ENCODE measurements at places on chromosomes 1 and 21. TPM values are rescaled to one million over a fixed set of nuclear protein-coding genes. Genes with fewer than 3 reads are reported as not detected.
A peak's percentile ranks its signal among the peaks of the same experiment; 100 is the strongest.

The DNM3 gene
- polyA plus RNA-seq: 1.9 TPM

GRCh38 chr1:209624558-209625549 is 27.4 kb downstream of the LAMB3 start:
- H3K27ac ChIP-seq: no peak overlapping the region
- no peaks in the 10 kb centered on the region for H3K36me3 ChIP-seq
- no peaks in the 10 kb centered on the region for H3K4me1 ChIP-seq
- H3K4me3 ChIP-seq: no peak overlapping the region
- H3K27me3 ChIP-seq: no peaks in the 10 kb centered on the region

GRCh38 chr1:203799157-203799556 is 3.7 kb downstream of the ZBED6 start:
- DNase-seq: no peak
- peaks cover 8% of the 10 kb centered on the region for H3K4me1 ChIP-seq
- no peak overlapping the region for H3K27ac ChIP-seq
- no peaks in the 10 kb centered on the region for H3K27me3 ChIP-seq
- H3K36me3 ChIP-seq: peaks cover 5% of the 10 kb centered on the region

- no peaks in the 10 kb centered on the region for H3K4me1 ChIP-seq
- H3K27me3 ChIP-seq: peaks cover 1% of the 10 kb centered on the region
- no peak for DNase-seq
- H3K27ac ChIP-seq: no peak overlapping the region
- H3K4me3 ChIP-seq: no peak overlapping the region
- no peaks in the 10 kb centered on the region for H3K36me3 ChIP-seq
Measured at GRCh38 chr1:42089246-42089645, 64.0 kb upstream of the GUCA2B start.

GRCh38 chr1:40592107-40592803 is 60.8 kb downstream of the ZNF684 start:
- peak; percentile 38 for DNase-seq
- peaks cover 5% of the 10 kb centered on the region for H3K27me3 ChIP-seq
- no peak overlapping the region for H3K27ac ChIP-seq
- no peaks in the 10 kb centered on the region for H3K36me3 ChIP-seq
- no peaks in the 10 kb centered on the region for H3K4me1 ChIP-seq
- H3K4me3 ChIP-seq: no peak overlapping the region

GRCh38 chr1:154861607-154862094 is 8.4 kb downstream of the KCNN3 start:
- H3K27ac ChIP-seq: no peak overlapping the region
- H3K4me1 ChIP-seq: no peaks in the 10 kb centered on the region
- peak; percentile 71 for DNase-seq
- H3K4me3 ChIP-seq: no peak overlapping the region
- peaks cover 19% of the 10 kb centered on the region for H3K27me3 ChIP-seq

DNA sequence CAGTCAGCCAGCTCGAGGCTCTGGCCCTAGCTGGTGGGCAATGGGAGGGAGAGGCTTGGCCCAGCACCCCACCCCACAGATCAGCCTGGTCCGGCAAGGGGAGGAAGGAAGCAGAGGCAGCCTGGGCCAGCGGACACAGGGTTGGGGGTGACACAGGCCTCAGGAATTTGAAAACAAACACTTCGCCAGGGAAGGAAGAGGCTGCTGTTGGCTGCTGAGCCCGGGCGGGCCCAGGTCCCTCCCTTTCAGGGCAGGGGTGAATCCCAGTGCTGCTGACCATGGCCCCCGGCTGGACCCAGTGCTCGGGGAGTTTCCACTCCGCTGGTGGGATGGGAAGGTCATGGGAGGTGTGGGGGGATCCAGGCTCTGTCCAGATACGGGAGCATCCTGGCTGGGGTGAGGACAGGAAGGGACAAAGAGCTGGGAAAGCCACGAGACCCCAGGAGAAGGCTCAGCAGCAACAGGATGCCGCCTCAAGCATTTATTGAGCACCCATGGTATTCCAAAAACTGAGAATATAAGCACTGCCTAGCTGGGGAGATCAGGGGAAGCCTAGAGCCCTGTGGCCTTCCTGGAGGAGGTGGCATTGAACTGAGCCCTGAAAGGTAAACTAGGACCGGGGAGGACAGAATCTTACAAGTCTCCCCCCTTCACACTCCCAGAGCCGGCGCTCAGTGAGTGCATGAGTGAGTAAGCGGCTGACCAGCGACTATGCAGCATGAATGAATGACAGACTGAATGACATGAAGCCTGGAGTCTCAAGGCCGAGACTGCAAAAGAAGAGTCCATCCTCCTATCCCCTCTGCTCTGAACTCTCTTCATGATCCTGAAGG is 26.2 kb upstream of the EPHA2 start:
- peak overlapping the region; percentile 78 for H3K27ac ChIP-seq
- H3K36me3 ChIP-seq: no peaks in the 10 kb centered on the region
- peak; percentile 92 for DNase-seq

The MAP3K6 gene
- polyA plus RNA-seq: 9.0 TPM

DNA sequence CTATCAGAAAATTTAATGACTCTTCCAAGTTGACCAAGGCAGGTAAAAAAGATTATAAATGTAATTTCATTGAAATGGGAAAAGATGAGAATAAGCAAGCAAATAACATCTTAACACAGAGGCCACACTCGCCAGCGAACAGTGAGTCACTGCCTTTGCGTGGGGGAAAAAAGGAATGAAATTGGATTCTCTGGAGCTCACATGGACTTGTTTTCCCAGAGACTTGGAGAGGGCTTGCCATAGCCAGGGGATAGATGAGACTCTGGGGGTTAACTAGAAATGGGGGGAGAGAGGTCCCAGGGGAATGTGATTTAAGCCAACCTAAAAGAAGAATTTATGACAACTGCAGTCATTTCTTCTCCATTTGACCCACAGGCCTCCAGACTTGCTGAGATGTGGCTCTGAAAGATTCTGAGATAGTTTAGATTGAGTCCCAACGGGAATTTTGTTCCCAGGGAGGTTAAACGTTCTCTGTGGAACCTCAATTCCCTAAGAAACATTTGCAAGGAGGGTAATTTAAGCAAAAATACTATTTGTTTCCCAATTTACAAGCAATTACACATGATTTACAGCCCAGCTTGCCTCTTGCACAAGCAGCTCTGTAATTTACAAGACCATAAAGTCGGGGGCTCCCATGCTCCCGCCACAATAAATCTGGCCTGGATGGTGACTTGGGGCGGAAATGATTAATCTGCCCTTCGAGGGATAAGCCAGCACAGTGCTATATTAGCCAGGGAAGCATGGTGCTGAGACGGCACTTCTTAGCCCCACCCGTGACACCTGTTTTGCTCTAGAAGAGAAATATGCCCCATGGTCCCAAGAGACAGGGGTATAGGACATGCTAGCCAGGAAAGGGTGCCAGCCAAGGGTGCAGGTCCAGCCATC is 68.8 kb downstream of the GRIK3 start:
- H3K4me3 ChIP-seq: no peak overlapping the region
- no peak overlapping the region for H3K27ac ChIP-seq
- no peaks in the 10 kb centered on the region for H3K36me3 ChIP-seq
- no peaks in the 10 kb centered on the region for H3K27me3 ChIP-seq
- no peak for DNase-seq

The IL22RA1 gene
- polyA plus RNA-seq: 0.06 TPM

- no peak overlapping the region for H3K4me3 ChIP-seq
- no peak for DNase-seq
- peaks cover 5% of the 10 kb centered on the region for H3K4me1 ChIP-seq
- H3K27me3 ChIP-seq: no peaks in the 10 kb centered on the region
- H3K27ac ChIP-seq: no peak overlapping the region
Measured at GRCh38 chr1:53071167-53071865, 9.3 kb downstream of the PODN start.

The B3GALT2 gene
- polyA plus RNA-seq: 4.3 TPM

The ASCL5 gene
- polyA plus RNA-seq: not detected

The CFAP107 gene
- polyA plus RNA-seq: not detected

DNA sequence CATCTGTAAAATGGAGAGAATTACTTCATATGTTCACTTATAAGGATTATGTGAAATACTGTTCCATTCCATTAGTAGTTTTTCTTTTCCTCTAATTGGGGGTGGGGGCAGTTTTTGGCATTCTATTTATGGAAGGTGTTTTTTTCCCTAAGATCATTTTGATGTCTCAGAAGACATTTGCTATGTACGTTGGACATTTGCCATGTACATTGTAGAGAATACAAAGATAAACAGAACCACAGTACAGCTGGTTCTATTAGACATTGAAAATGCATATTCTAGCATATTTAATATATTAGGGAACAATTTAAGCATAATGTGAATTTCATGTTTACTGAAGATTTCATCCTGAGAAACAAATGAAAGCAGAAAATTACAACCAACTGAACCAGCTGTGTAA is 98.5 kb downstream of the PTBP2 start:
- no peaks in the 10 kb centered on the region for H3K27me3 ChIP-seq
- H3K27ac ChIP-seq: no peak overlapping the region
- H3K4me1 ChIP-seq: no peaks in the 10 kb centered on the region
- DNase-seq: peak; percentile 60

GRCh38 chr1:2433936-2434655 is 21.7 kb upstream of the PEX10 start:
- H3K36me3 ChIP-seq: no peaks in the 10 kb centered on the region
- H3K27ac ChIP-seq: no peak overlapping the region
- no peaks in the 10 kb centered on the region for H3K27me3 ChIP-seq
- H3K4me1 ChIP-seq: no peaks in the 10 kb centered on the region

The ICOSLG gene
- 0.05 TPM for polyA plus RNA-seq

DNA sequence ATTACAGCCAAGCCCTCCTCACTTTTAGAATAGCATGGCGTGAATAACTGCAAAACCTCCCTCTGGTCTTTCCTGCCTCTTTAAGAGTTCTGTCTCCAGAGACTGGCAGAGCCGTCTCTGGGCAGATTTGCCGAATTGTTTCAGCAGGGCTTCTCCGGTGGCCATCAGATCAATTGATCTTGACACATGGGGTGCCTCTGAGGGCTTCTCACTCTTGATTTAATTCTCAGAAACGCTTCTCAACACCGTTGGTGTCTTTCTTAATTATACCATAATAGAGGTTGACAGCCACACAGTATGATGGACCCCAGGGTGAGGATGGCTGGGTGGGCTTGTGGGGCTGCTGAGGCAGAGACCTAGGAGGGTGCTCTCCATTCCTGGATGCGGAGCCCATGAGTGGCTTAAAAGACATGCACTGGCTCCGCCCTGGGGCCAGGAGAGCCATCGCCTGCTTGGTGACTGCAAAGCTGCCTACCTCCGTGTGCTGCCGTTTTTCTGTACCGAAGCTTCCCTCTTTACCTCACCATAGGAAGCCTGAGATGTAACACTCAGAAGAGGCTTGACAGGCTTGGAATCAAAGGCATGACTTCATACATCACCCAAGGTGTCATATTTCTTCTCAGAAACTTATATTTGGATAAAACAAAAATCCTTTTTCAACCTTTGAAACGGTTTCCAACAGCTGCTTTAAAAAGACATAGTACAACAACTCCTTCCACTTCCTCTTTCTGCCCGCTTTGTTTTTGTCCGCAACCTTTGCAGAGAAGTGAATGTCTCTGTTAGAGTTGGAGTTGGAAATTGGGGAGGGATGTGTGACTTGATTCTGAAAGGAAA is 82.9 kb downstream of the GALNT2 start:
- H3K36me3 ChIP-seq: no peaks in the 10 kb centered on the region
- H3K4me3 ChIP-seq: no peak overlapping the region
- H3K27me3 ChIP-seq: no peaks in the 10 kb centered on the region
- no peaks in the 10 kb centered on the region for H3K4me1 ChIP-seq

- no peaks in the 10 kb centered on the region for H3K4me1 ChIP-seq
- no peak overlapping the region for H3K27ac ChIP-seq
- peak; percentile 50 for DNase-seq
- H3K27me3 ChIP-seq: peaks cover 4% of the 10 kb centered on the region
- H3K36me3 ChIP-seq: no peaks in the 10 kb centered on the region
Measured at GRCh38 chr21:45887120-45887611, 94.4 kb upstream of the COL6A1 start.

The OR2W3 gene
- 3.2 TPM for polyA plus RNA-seq

- no peaks in the 10 kb centered on the region for H3K4me1 ChIP-seq
- DNase-seq: no peak
- H3K36me3 ChIP-seq: no peaks in the 10 kb centered on the region
- no peak overlapping the region for H3K4me3 ChIP-seq
Measured at GRCh38 chr1:108678706-108679105, 13.4 kb upstream of the PRPF38B start.

- no peaks in the 10 kb centered on the region for H3K27me3 ChIP-seq
- DNase-seq: no peak
- no peak overlapping the region for H3K27ac ChIP-seq
- no peaks in the 10 kb centered on the region for H3K36me3 ChIP-seq
- no peak overlapping the region for H3K4me3 ChIP-seq
Measured at GRCh38 chr21:30189773-30190172, 23.2 kb upstream of the CLDN17 start.

- no peaks in the 10 kb centered on the region for H3K36me3 ChIP-seq
- no peak overlapping the region for H3K27ac ChIP-seq
- peaks cover 9% of the 10 kb centered on the region for H3K4me1 ChIP-seq
- DNase-seq: no peak
- H3K27me3 ChIP-seq: peaks cover 6% of the 10 kb centered on the region
- H3K4me3 ChIP-seq: no peak overlapping the region
Measured at GRCh38 chr1:32971576-32971975, 7.0 kb upstream of the RNF19B start.

DNA sequence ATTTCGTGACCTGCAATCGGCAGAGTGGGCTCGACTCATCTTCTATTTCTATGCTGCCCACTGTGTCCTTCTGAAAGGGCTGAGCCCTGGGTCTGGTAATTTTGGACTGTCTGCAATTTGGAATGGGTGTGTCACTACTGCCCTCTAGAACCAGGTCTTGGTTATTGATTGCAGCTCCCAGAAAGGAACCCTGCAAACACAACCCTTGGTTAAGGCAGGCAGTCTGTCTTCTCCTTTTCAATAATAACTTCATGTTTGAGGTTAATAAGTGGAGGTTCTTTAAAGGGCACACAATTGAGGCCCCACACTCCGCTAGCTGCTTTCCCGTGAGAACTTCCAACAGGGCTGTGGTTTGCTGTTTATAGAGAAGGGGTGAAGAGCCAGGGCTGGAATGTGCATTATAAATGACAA is 79.9 kb upstream of the LYST start:
- peaks cover 13% of the 10 kb centered on the region for H3K4me1 ChIP-seq
- DNase-seq: peak; percentile 86
- H3K4me3 ChIP-seq: no peak overlapping the region
- H3K36me3 ChIP-seq: no peaks in the 10 kb centered on the region

DNA sequence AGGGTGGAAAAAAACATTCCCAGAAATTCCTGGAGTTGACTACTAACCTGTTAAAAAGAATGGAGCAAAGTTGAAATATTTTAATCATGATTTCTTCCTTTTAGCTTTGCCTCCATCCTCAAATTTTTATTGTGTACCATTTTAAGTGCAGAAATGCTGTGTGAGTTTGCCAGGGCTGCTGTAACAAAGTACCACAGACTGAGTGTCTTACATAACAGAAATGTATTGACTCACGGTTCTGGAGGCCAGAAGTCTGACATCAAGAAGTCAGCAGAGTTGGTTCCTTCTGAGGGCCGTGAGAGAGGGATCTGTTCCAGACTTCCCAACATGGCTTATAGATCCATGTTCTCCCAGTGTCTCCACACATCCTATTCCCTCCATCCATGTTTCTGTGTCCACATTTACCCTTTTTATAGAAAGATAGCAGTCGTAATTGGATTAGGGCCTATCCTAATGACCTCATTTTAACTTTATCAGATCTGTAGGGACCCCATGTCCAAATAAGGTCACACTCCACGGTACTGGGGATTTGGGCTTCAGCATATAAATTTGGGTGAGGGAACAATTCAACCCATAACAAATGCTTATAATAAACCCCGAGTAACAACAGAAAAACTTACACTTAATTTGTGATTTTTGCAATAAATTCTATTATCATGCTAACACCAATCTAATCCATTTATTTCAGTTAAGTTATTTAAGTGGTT is 12.7 kb downstream of the SNX7 start:
- no peaks in the 10 kb centered on the region for H3K36me3 ChIP-seq
- no peaks in the 10 kb centered on the region for H3K27me3 ChIP-seq
- H3K4me1 ChIP-seq: no peaks in the 10 kb centered on the region
- H3K27ac ChIP-seq: no peak overlapping the region
- DNase-seq: peak; percentile 13
- no peak overlapping the region for H3K4me3 ChIP-seq

The PLA2G2C gene
- polyA plus RNA-seq: not detected

Data from fibroblast of lung (primary cell).